Thyroid gland (tissue), 4 donors: ENCODE measurements at places on chromosomes 3 and 15.

GRCh38 chr15:77674327-77674726, 41.6 kb upstream of the LINGO1 start:
- DNase-seq, result no peak

DNA sequence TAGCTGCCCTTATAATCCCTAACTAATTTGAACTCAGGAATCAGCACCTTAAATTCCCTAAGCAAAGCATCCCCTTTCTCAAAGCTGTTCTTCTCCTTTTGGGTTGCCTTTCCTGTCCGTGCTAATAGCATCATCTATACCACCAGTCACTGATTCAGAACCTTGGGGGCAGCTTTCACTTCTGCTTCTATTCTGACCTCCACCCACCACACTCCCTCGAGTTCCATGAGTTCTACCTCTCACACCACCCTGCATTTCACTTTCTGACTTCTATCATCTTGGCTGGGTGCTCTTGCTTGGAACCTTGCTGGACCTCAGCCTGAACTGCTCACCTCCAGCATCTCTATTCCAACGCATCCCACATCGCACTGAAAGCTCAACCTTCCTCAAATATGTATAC, 55.4 kb upstream of the KCNMB2 start:
- no peak for DNase-seq

DNA sequence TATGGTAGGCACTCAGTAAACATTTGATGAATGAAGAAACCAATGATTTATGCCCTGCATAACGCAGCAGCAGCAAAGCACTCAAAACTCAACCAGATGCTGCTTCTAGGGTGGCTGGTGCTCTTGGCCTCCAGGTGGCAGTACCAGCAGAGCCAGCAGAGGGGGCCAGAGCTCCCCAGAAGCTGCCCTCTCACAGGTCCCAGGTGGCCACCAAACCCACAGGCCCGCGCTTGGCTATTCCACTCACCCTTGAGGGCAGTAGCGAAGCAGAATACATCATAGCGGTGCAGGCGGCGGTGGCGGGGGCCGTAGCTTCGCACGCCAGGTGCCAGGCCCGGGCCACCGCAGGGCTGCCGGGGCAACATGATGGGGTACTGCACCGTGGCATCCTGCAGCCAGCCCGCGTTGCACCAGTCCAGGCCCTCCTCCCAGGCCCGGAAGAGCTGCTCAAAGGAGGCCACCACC, 16.6 kb downstream of the HAPLN3 start:
- peak; percentile 45 for DNase-seq

- no peak for DNase-seq
Observed at GRCh38 chr3:134052370-134052769, 22.6 kb upstream of the SLCO2A1 start.

GRCh38 chr3:55373423-55373822, 113.7 kb downstream of the WNT5A start:
- no peak for DNase-seq

DNA sequence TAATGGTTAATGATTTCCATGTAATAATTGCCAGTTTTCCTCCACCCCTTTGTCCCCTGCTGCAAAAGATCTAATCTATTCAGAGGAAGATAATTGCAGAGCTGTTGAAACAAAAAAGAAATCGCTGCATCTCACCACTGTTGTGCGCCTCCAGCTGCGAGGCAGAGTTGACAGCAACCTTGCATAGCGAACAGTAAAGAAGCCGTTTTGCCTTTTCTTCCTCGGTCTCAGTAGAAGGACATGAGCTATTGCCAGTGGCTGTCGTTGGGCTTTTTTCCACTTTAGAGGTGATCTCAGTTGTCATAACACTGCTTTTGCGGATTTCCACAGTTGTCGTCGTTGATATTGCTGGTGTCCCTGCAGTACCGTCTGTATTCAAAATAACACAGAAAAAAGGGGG, 314.2 kb downstream of the ZNF385D start:
- no peak for DNase-seq

GRCh38 chr3:50436114-50436674, 67.2 kb downstream of the CACNA2D2 start:
- peak; percentile 75 for DNase-seq

DNA sequence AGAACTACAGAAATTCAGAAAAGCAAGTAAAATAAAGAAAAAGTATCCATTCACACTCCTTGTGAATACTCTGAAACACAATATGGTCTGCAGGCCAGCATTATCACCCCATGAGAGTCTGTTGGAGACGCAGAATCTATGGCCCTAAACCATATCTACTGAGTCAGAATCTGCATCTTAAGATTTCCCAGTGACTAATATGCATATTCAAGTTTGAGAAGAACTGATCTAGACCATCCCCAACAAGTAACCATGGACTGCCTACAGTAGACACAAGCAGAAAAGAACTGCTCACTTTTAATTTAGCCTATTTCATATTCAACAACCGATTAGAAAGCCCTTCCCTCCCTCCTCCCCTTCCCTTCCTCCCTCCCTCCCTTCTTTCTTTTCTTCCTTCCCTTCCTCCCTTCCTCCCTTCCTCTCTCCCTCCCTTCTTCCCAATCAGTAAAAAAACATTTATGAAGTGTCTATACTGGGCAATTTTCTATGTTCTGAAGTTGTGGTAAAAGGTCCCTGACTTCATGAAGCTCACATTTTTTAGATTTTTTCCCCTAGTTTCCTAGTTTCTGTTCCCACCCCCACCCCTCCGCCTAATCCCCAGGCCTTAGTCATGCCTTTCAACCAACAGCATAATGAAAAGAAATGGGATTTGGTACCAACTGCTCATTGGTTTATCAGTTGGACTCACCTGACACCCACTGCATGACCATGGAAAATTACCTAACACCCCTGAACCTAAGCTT, 125.2 kb downstream of the CNTN3 start:
- DNase-seq, result no peak

- DNase-seq, result no peak
Observed at GRCh38 chr3:64140651-64141050, 84.6 kb downstream of the PRICKLE2 start.
